Stimulated activated CD4-positive, alpha-beta T cell treated with anti-CD3 and anti-CD28 coated beads, Interleukin-1b, Interleukin-23, amount 100 ng/mL, for 1 hour (primary cell): ENCODE measurements at places on chromosomes 3 and 15.
A peak's percentile ranks its signal among the peaks of the same experiment; 100 is the strongest.

GRCh38 chr3:117625174-117625573 is 915.6 kb downstream of the TUSC7 start:
- DNase-seq, result no peak

- no peak for DNase-seq
Observed at GRCh38 chr3:22089284-22089683, 338.3 kb upstream of the ZNF385D start.

DNA sequence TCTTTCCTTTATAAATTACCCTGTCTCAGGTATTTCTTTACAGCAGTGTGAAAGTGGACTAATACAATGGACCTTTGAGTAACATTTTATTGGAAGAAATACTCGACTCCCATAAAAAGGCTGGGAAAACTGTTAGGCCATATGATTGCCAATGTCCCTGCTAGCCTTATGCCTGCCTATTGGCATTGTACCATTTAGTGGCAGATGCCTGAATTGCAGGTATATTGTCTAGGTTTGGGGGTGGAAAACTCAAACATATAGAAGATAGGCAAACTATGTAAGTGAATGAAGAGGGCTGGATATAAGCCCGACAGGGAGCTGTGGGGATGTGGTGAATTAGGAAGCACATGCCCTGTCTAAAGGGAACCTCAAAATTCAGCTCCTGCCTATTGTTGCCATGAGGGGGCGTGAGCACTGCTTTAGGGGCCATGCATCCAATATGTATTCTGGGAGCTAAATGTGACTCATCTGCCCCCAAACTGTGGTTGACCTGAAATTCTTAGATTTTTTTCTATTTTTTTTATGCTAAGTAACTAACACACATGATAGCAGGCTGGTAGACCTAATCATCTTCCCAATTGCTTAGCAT is 65.2 kb upstream of the TRA2B start:
- DNase-seq, result no peak

DNA sequence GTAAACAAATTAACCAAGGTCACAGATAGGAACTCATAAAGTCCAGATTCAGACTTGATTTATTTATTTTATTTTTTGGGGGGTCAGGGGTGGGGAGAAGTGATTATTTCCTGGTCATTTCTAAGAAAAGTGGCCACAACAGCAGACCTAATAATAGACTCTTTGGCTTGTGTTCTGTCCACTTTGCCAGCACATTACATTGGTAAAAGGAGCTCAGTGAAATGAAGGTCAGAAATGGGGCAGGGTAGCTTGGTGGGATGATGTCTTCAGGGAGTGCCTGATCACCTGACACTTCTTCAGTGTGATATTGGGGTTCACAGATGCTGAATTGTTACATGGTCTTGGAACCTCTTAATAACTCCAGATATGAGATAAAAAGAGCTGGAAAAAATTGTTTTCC is 10.1 kb downstream of the VPS8 start:
- no peak for DNase-seq

DNA sequence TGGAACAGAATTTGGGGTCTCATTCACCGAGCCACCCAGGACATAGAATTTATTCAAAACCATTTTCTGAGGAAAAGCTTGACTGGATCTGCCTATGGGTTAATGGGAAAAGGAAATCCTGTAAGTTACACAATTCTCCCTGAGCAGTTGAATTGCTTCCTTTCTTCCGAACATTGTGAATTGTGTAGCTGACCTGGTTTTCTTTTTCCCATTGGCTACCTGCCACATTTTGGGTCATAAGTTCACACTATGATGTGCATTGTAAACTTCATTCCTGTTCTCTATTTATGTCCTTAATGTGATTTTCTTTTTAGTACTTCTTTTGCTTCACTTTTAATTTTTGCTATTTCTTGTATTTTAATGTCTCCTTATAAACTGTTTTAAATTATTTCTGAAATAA is 386.0 kb upstream of the LRRC3B start:
- DNase-seq, result no peak

- DNase-seq, result no peak
Observed at GRCh38 chr3:151377768-151378385, 6.7 kb downstream of the P2RY12 start.

DNA sequence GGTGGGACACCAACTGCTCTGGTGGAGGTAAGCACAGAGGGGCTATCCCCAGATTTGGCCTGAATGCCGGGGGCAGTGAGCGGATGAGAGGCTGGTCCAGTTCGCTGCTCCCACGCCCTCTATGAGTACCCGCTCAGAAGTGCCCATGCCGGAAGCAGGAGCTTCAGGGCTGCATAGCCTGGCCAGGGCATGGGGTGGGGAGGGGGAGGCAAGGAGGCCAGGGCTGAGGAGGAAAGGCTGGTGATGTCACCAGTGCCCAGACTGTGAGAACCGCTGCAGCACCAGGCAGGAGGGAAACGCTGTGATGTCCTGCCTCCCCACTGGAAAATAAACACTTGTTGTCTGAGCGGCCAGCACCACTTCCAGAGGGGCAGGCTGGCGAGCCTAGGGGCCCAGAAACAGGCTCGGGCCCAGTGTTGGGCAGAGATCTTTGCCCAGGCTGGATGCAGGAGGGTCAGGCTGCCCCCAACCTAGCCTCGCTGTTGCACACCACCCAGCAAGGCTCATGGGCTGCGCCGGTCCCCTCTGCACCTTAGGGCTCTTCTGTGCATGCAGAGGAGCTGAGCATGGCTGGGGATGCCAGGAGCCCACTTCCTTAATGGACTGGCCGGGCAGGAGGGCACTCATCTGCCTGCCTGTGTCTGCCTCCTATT is 10.9 kb upstream of the DLL4 start:
- no peak for DNase-seq

DNA sequence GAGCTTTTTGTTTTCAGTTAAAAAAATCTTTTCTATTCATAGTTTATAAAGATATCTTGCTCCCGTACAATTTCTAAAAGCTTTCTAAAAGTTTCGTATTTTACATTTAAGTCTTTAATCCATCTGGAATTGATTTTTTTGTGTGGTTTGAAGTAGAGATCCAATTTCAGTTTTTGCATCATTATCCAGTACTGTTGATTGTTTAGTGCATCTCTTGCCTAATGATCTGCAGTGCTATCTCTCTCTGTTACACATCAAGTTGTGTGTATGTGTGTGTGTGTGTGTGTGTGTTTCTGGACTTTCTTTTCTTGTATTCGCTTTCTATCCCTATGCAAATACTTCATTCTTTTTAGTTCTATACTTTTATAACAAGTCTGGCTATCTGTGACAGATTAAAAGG is 605.8 kb upstream of the DPPA4 start:
- no peak for DNase-seq

- DNase-seq, result no peak
Observed at GRCh38 chr3:69791106-69791505, 51.8 kb downstream of the MITF start.

- DNase-seq, result no peak
Observed at GRCh38 chr3:14471016-14471415, 68.6 kb downstream of the SLC6A6 start.

- no peak for DNase-seq
Observed at GRCh38 chr3:15585111-15585845, 16.1 kb downstream of the HACL1 start.

GRCh38 chr3:95002438-95003046 is 939.7 kb downstream of the NSUN3 start:
- DNase-seq, result no peak

GRCh38 chr3:128517648-128518047 is 24.6 kb upstream of the GATA2 start:
- DNase-seq, result no peak

DNA sequence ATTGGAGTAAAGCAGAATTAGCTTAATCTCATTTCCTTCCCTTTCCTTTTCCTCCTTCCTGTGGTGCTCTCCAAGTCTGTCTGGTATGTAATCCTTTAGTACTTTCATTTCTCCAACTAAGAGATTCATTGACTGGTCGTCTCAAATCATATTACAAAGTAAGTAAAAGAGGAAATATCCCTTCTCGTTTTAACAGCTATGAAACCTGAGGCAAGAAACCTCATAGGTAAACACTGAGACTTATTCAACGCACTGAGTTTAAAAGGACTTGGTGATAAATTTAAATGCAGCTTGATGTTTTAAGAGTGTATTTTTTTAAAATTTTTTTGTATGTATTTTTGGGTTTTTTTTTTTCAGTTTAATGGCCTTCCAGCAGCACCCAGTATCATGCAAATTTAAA is 117.2 kb upstream of the LRRC3B start:
- no peak for DNase-seq

DNA sequence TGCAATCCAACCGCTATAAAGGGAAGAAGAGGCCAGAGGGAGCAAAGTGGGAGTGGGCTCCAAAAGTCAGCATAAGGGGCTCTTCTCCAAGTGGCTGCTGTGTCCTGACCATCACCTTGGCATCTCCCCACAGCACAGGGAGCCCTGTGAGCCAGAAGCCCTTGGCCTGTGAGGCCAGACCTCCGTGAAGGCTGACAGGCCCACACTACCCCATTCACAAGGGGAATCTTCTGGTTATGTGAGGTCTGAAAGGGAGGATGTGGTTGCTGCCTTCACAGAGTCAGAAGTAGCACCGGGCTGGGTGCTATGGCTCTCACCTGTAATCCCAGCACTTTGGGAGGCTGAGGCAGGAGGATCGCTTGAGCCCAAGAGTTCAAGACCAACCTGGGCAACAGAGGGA is 2.6 kb upstream of the ULK3 start:
- no peak for DNase-seq

GRCh38 chr3:23959135-23959900 is 14.2 kb downstream of the NR1D2 start:
- no peak for DNase-seq

GRCh38 chr15:50163719-50164410 is 18.1 kb upstream of the SLC27A2 start:
- no peak for DNase-seq

DNA sequence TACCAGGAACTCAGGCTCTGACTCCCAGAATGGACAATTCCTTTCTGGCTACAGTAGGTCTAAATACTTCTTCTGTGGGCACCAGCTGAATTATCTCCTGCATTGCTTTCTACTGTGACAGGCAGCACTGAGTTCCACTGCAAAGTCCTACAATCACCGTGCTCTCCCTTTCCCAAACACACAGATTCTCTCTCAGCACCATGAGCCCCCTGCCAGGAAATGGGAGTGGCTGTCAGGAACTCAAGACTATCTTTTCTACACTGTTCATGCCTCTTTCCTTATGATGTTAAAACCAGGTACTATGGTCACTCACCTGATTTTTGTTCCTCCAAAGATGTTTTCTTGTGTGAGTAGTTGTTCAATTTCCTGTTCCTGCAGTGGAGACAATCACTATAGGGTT is 383.4 kb downstream of the EPHA6 start:
- no peak for DNase-seq

GRCh38 chr3:25872200-25872877 is 82.4 kb downstream of the OXSM start:
- DNase-seq, result no peak

DNA sequence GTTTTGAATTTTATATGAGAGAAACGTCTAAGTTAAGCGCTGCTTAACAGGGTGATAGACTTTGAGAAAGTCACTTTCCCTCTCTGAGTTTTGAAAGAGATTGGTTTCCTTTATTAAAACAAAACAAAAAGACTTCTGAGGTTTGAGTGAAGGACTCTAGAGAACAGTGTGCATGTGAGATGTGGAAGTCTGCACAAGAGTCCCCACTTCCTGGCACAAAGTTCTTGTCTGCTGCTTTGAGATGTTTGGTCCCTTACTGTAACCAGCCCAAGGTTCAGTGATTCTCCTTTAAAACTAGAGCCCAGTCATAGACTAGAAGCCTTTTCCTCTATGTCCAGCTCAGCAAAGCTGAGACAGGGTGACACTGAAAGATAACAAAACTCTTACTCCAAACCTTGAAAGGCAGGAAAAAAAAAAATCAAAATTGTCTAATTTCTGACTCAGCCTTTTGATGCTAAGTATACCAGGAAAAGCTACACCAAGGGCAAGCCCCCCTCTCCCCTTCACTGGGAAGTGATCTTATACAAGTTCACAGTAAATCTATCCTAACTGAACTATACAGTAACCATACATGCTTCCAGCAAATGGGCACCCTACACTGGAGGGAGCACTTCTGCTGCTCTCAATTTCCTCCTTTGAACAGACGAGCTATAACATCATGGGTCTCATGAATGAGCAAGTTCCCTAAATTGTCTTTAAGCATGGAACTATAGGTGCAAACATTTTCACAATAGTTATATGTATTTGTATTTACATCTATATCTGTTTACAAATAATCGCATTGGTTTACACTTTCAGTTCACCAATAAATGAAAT is 2.3 kb downstream of the POPDC2 start:
- DNase-seq, result no peak

DNA sequence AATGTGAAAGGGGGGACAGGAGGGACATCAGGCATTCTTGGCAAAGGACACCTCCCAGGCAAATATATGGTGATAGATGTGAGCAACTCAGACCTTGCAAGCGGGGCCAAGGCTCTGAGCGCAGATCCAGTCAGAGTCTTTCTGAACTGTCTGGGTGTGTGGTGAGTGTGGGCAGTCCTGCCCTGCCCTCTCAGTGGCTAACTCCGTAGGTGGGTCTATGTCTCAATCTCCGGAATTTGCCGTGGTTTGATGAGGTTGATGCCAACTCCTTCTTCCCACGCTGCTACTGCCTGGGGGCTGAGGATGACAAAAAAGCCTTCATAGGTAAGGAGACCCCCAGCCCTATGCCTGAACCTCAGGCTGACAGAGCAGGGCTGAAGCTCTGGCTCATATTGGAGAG is 7.4 kb downstream of the TTLL3 start:
- no peak for DNase-seq

- DNase-seq, result no peak
Observed at GRCh38 chr3:47002171-47003055, 22.9 kb downstream of the NBEAL2 start.

DNA sequence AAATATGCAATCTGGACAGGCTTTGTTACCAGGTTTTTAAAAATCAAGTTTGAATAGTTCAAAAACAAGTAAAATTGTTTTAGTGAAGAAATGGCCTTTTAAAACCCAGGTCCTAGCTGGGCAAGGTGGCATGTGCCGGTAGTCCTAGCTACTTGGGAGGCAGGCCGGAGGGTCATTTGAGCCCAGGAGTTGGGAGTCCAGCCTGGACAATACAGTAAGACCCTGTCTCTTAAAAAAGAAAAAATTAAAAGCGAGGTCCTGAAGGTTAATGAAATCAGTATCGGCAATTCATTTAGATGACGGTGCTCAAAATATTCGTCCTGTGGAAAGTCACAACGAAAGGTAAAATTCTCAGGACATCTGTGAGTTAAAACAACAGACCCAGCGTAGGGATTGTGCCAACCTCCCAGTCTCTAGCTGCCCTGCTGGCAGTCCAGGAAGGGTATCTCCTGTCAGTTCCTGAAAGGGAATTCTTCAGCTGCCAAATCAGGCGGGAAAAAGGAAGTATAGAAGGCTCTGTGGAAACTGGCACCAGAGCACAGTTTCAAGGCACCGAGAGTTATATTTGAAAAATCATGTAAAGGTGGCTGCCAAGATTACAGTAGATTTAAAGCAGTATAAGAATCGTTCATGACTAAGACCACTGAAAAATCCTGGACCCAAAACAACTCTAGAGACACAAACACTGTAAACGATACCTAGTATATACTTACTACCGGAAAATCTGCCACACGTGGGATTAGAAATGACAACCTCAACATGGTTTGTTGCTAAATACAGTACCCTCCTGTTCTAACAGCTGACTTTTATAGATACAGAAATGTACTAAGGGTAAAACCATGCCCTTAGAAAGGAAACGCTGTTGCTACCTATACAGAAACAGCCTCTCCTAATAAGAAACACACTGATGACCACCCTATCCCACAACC is 1.2 kb upstream of the ABHD17C start:
- DNase-seq, result no peak

GRCh38 chr3:63912768-63913588 is 795 bp upstream of the SCAANT1 start:
- peak; percentile 12 for DNase-seq

GRCh38 chr3:171789759-171790505 is 20.4 kb downstream of the PLD1 start:
- DNase-seq, result no peak

- DNase-seq, result no peak
Observed at GRCh38 chr3:128313935-128314334, 152.8 kb downstream of the DNAJB8 start.
